Epithelial cell of proximal tubule (primary cell): ENCODE measurements at places on chromosomes 16 and 17.

DNA sequence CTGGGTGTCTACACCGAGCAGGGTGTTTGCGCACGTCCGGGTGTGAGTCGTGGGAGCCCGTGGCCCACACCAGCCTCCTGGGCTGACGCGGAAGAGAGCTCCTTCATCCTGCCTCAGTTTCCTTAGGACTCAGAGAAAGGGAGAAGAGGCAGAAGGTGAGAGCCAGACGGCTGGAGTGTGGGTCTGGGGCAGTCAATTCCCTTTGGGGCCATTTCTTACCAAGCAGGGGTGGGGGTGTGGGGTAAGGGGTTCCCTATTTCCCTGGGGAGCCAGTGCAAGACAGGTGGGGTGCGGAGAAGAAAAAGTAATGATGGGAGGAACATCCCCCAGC, 831 bp downstream of the CA7 start:
- no peak for DNase-seq

GRCh38 chr17:77577491-77577890, 381.0 kb upstream of the TNRC6C start:
- no peak for DNase-seq

DNA sequence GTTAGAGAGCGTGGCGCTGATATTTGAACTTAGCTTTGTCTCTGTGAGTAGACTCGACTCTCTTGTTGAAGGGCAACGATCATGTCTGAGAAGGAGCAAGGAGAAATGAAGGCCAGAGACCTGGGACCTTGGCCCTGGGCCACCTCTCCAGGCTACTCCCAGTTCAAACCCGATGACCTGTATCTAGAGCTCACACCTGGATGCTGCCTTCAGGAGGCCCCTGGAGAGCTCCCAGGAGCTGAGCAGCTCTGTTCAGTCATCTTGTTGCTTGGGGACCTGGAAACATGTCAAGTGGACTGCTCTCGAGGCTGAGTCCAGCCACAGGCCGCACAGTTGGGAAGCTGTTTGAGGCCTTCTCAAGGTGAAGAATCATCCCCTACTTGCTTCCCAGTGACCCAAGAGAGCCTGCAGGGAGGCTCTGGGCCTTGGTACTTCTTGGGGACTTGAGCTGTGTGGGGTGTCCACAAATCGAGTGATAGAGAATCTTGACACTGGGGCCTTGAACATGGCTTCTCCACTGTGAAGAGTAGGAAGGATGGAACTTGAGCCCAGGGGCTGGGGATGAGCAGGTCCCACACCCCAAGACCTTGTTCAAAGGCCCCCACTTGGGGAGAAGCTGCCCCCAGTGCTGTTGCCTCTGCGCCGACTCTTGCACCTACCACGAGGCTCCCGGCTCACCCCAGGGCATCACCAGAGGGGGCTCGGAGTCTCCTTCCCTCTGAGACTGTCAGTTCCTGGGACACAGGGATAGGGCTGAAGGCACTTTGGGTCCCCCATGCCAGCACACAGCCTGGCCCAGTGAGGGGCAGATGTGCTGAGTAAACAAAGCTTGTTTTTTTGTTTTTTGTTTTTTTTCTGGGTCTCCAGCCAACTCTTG, 112.1 kb downstream of the IRX5 start:
- DNase-seq = no peak

GRCh38 chr17:75531721-75532072, 6.2 kb downstream of the LLGL2 start:
- DNase-seq = no peak

GRCh38 chr17:74219576-74220133, 6.3 kb downstream of the TTYH2 start:
- no peak for DNase-seq
